Fibroblast of skin of left quadriceps (primary cell): ENCODE measurements at places on chromosomes 6 and 20.

DNA sequence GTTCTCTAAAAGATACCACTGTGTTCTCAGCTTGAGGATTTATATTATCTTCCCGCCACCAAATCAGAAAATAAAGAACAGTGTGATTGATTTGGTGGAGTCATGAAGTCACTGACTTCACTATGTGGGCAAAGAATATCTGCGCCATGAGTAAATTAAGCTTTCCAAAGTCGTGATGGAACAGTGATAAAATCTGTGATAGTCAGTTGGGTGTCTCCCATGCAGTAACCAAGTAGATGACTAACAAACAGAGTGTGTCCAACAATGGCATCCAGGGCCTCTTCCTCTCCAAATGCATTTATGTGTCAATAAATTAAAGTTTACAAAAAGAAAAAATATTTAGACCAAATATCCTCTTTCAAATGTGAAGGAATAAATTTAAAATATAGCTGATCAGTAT, 87.0 kb upstream of the DST start:
- no peak for DNase-seq

DNA sequence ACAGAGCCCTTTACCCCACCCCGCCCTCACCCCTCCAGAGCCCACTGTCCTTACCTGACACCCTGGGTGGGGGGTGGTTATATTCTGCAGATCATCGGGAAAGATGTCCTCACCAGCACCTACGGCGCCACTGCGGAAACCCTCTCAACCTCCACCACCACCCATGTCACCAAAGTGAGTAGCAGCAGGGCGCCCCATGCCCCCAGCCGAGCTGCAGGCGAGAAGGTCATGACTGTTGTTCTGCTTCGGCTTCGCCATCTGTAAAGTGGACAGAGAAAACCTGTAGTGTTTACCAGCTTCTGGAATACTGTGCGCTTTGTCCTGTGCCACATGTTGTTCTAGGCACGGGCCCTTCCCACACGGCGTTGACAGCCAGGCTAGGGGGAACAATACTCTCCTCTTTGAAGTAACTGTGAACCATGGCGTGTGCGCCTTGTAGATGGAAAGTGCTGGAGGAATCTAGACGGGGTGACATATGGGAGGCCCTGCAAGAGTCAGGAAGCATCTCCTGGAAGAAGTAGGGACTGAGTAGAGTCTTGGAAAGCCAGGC, 16.5 kb upstream of the AAR2 start:
- no peak for DNase-seq

DNA sequence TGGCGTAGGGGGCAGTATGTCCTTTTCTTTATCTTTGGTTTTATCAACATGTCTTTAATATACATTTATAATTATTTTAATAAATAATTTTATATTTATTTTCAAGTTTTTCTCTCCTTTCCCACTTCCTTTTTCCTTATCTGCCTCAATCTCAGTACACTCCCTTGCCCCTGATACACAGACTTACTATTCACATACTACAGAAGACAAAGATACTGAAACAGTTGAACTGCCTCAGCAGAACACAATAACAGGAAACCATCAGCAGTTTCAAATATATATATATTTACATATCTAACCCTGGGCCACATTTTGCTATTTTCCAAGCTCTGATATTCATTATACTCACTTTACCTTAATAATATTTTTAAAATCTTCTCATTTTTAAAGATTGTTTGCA, 19.8 kb downstream of the IBTK start:
- no peak for DNase-seq

GRCh38 chr6:113050979-113051378, 703.8 kb downstream of the RFPL4B start:
- DNase-seq = no peak

DNA sequence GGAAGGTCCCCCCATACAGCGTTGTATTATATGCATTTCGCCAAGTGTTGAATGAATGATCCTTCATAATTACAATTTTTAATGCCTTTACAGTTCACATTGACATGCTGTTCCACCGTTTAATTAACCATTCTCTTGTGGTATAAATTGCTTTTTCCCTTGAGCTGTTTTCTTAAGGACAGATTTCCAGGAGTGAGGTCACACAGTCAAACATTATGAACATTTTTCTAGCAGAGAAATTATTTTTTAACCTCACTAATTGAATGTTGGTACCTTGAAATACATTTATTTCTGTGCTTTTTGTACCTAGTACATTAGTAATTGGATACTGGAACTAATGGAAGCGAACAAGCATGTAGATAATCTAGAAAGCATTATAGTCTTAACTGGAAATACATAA, 76.7 kb upstream of the C20orf144 start:
- no peak for DNase-seq

- no peak for DNase-seq
Measured at GRCh38 chr6:76682842-76683241, 610.4 kb upstream of the IMPG1 start.

DNA sequence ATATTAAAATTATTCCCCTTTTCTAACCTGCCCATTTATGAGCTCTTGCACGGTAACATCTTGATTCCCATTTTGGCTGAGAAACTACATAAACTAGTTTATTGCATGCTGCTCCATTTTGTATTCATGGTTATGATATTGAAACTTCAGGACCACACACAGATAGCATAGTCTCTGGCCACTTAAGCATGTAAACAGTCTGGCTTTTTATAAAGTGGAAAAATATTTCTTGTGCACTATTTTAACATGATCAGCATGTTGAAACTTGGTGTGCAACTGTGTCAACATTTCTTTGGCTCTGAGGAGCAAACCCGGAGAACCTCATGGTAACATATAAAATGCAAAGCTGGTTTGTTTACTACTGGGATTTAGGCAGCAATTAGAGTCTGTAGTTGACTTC, 70.7 kb downstream of the SLX4IP start:
- DNase-seq = no peak

- DNase-seq = no peak
Measured at GRCh38 chr6:54992789-54993188, 146.2 kb downstream of the FAM83B start.

DNA sequence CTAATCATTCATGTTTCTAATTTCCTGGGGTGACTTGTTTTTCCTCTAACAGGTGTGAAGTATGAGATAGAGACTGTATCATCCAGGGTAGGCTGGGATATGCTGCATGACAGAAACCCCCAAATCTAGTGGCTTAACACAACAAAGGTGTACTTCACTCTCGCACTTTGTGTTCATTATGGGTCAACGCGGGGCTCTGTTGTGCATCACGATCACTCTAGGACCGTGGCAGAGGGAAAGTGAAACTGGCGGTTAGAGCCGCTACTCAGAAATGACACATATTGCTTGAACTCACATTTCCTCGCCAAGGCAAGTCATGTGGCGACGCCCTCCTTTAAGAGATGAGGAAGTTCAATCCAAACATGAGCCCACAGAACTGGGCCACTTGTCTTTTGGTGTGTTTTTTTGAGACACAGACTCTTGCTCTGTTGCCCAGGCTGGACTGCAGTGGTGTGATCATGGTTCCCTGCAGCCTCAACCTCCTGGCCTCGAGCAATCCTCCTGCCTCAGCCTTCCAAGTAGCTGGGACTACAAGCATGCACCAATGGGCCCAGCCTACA, 41.3 kb downstream of the PCNA start:
- no peak for DNase-seq

DNA sequence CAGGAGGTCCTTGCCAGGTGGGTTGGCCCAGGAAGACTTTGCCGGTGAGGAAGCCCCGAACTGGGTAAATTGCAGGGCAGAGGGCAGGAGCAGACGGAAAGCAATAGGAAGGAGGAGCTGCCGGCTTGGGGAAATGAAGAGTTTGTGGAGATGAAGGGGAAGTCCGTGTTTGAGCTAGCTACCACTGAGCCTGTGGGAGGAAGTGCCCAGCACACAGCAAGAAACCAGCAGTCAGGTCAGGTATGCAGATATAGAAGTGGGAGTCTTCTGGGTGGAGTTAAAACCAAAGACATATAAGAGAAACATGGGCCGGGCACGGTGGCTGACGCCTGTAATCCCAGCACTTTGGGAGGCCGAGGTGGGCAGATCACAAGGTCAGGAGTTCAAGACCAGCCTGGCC, 34.7 kb downstream of the CD24 start:
- DNase-seq = no peak
